WTC11 (cell line): ENCODE measurements at places on chromosomes 2 and 18.
A peak's percentile ranks its signal among the peaks of the same experiment; 100 is the strongest.

DNA sequence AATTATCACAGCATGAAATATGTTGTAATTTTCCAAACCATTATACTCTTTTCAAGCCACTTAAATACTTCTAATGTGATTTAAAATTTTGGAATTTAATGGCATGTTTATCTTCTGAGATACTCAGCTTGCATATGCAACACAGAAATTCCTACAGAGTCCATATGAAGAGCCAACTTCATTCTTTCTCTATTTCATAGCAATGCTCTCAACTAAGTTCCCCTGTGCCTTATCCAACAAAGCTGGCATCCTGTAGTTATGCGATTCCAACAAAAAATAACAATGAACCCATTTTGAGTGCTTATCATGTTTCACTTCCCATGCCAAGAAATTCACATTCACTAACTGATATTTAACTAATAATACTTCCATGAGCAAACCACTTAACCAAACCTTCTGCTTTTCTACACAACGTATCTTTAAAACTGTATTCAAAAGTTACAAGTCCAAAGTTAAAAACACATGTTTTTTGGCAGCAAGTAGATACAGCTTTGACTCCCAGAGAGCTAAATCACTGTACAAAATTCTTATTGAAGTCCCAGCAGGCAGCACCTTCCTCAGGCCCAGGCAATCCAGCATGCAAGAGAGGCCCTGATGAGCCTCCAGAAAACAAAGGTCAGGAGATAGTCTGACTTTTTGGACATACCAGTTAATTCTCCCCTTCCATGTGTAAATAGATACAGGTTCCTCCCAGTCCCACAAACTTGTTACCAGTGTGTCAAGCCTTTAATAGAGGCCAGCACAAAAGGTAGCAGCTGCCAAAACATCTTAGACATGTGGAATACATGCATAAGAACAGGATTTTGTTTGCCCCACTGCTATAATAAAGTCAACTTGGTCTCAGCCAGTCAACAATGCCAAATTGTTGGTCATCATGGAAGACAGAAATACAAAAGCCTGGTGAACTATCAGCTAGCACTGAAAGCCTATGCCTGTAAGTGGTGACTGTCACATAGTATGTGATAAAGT is 113.1 kb upstream of the WDR75 start:
- DNase-seq: no peak

DNA sequence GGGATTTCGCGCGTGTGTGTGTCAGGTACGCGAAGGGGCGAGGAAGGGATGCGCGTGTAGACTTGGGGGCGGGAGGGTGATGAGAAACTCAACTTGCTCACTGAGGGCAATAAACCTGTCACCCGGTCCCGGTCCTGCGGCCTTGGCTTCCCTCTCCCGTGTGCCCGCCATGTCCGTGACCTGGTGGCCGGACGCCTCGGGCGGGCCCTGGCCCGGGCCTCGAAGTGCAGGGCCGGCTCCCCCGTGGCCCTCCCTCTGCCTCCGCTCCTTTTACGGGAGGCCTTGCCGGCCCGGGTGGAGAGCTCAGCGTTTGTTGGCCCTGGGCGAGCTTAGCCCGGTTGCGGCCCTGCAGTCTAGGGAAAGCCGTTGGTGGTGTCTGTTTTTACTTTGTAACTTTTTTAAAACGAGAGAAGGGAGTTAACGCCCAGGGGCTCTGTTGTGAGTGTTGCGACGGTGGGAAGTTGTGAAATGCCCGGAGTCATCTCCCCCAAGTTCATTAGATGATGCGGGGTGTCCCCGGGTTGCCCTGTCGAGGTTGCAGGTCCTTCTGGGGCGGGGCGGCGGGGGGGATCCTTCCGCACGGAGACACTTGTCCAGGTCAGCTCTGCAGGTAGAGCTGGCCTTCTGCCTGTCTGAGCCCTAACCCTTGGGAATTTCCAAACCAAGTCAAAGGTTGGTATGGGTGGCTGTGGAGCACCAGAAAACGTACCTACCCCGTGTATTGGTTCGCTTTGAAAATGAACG is 883 bp downstream of the SMCHD1 start:
- peak; percentile 42 for DNase-seq

DNA sequence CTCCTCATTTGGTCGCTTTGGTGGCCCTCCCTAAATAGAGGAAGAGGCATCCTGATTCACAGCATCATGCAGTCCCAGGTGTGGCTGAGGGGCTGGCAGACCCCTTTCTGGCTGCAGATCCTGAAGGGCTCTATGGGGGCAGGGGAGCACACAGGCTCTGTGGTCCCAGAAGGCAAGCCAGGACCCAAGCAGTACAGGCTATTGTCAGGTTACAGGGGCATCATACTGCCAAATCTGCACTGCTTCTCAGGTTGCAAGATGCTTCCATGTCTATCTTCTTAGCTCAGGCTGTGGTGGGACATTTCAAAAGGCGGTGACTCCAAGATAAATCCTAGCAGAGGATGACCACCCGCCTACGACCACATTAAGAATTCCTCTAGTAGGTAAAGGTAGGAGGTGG is 54.3 kb downstream of the TTC32 start:
- DNase-seq: no peak

DNA sequence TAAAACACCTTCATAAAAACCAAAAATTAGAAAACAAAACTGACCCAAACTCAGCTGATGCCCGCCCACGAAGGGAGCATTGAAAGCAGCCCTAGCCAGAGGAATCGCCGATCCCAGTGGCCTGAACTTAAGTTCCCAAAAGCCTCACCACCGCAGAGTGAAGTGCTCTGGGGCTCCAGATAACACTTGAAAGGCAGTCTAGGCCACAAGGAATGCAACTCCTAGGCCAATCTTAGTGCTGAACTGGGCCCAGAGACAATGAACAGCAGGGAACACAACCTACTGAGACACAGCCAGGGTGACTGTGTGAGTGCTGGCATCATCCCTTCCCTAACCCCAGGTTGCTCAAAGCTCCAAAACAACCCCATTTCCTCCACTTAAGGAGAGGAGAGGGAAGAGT is 59.6 kb upstream of the CHN1 start:
- no peak for DNase-seq

- DNase-seq: peak; percentile 45
Observed at GRCh38 chr2:154623819-154624218, 74.7 kb upstream of the KCNJ3 start.

GRCh38 chr18:484749-485464 is 15.6 kb downstream of the COLEC12 start:
- no peak for DNase-seq

DNA sequence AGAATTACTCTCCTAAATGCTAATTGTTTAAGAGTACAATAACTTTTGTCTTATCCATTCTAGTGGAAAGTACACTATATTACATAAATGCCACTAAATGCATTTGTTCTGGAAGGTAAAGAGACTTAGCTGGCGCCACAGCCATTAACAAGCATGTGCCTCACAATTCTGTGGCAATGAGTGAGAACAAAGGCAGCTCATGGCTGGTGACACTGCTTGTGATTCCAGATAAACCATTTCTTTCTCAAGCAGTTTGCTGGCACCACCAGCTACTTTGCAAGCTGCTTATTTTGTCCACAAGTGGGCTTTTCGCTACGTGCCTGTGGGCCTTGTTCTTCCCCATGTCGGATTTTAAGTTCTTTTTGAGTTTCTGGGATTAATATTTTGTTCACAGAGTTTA is 147.6 kb upstream of the SMAD7 start:
- no peak for DNase-seq

DNA sequence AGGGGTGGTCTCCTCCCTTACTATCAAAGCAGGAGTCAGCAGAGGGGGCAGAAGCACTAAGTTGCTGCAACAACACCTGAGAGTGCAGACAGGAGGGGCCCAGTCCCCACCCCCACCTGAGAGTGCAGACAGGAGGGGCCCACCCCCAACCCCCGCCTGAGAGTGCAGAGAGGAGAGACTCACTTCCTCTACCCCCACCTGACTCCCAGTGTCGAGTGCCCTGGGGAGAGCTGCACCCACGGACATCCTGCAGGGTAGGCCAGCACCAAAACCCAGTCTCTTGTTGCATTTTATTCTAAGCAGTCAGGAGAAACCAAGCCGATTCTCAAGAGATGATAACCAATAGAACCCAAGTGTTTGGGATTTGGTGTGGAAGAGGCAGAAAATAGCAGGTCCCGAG is 78.4 kb downstream of the NAPG start:
- DNase-seq: no peak

DNA sequence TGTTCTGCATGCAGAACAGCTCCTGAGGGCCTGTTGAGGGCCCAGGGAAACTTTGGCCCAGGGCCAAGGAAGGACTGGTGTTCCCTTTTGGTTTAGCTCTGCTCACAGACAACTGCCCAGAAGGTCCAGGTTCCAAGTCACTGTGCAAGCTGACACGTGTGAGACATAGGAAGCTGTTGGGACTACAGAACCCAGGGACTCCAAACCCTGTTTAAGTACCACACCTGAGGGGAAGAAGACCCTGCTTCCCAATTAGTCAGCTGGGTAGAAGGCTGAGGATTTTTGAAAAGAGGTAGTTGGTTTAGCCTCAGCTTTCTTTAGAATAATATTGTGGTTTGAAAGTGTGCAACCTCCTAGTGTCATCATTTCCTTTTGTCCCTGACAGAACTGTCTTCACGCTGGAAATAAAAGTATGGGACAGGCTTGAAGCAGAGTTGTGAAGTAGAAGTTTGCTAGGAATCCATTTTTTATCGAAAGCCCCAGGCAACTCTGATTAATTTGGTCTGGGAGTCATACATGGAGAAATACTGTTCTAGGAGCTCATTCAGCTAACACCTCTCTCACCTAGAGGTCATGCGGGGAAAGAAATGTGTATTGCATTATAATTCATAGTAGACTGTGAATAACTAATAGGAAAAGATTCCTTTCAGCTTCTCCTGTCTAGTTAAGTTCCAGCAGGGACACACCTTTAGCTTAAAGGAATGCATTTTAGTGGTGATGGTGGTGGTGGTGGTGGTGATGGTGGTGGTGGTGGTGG is 19.9 kb upstream of the IL1RL1 start:
- DNase-seq: no peak

DNA sequence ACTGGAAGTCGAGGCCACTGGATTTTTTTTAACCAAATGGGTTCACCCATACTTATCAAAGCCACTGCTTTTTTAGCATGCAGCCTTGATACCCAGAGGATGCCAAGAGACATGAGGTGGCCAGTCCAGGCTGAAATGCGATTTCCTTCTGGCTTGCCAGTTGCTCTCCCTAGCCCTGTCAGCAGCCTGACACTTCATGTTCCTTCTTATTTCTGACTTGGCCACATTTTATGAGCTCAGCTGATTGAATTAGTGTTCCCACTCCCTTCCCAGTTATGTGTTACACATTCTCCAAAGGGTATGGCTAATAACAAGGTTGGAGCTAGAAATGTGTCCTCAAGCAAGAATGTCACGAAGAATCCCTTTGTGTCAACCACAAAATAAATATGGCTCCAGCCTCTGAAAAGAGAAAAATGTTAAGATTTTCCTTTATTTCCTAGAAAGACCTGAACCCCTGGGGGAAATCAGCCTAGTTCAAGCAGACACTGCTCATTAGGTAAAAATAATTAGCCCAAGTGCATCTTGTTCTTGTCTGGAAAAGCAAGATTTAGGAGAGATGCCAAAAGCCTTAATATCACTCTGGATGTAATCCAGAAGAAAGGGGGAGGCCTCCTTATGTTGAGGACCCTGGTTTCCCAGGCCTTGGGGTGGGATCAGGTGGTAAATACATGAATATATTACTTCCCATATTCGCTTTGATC is 121.7 kb upstream of the TACR1 start:
- DNase-seq: no peak

DNA sequence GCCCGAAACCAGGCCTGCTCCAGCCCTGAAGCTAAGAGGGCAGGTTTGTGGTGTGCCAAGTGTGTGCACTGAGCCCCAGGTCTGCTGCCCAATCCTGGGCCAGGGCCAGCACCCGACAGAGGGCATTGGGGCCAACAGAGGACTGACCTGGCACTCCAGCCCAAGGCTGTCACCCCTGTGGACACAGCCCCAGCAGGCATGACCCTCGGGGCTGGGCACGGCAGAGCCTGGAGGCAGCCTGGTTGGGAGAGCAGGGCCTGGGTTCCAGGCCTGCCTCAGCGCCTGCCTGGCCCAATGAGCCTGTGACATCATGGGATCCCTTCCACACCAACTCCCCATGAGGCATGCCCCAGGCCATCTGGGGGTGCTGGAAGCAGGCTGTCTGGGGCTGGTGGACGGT is 10.8 kb upstream of the SNED1 start:
- peak; percentile 5 for DNase-seq

DNA sequence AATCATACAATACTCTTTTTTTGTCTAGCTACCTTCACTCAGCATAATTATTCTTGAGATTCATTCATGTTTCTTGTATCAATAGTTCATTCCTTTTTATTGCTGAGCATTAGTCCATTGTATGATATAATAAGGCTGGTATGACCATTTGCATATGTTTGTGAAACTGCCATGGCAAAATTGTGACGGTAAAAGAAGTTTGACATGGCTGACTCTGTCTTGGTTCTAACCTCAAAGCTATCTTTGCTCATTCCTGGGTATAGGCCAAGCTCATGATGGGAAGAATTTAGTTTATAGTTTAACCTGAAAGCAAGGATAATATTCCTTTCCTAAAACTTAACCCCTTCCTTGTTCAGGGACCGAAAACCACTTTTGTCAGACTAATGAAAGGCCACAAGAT is 46.4 kb downstream of the COMMD1 start:
- DNase-seq: no peak

- DNase-seq: no peak
Observed at GRCh38 chr2:191692502-191693115, 14.7 kb downstream of the NABP1 start.

DNA sequence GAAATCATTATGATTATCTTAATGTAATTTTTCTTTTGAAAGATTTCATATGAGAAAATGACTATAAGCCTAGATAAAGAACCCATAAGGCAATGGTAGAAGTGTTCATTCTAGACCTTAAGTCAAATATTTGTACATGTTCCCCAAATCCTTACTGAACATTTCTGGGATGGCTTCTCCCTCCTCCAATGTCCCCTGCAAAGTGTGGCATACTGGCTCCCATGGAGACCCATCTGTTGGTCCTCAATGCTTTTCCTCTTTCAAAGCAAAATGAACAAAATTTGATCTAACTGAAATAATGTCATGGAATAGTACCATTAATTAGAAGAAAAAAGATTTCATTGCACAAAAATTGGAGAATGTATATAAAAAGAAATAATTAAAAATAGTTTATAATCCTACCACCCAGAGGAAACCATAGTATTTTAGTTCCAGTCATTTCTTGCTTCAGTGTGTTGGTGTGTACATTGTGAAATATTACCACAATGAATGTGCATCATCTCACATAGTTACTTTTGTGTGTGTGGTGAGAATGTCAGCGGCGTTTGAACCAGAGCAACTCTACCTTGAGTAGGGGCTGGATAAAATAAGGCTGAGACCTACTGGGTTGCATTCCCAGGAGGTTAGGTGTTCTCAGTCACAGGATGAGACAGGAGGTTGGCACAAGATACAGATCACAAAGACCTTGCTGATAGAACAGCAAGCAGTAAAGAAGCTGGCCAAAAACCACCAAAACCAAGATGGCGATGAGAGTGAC is 181.3 kb downstream of the UXS1 start:
- DNase-seq: no peak

GRCh38 chr18:69968039-69968438 is 20.4 kb upstream of the CD226 start:
- peak; percentile 30 for DNase-seq

DNA sequence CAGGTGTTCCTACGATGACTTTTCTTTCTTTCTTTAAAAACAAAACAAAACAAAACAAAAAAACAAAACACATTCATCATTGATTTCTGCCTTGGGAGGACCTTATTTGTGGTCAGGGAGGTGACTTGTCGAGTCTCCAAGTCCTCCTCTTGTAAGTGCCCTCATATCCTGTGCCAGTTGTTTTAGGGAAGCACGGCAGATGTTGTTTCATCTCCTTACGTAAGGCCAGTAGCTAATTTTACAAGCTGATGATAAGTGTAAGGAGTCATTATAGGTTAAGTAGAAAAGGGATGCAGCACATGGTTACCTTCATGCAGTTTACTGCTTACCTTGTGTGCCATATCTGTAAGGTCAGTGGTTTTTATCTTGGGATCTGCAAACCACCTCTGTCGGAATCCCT is 52.2 kb downstream of the MRPS9 start:
- no peak for DNase-seq
